Suprapubic skin (tissue), 4 donors: ENCODE measurements at places on chromosomes 12 and 14.

- no peak for DNase-seq
Measured at GRCh38 chr14:85400678-85401077, 129.3 kb upstream of the FLRT2 start.

- DNase-seq, result no peak
Measured at GRCh38 chr14:96042248-96042930, 3.2 kb downstream of the C14orf132 start.

DNA sequence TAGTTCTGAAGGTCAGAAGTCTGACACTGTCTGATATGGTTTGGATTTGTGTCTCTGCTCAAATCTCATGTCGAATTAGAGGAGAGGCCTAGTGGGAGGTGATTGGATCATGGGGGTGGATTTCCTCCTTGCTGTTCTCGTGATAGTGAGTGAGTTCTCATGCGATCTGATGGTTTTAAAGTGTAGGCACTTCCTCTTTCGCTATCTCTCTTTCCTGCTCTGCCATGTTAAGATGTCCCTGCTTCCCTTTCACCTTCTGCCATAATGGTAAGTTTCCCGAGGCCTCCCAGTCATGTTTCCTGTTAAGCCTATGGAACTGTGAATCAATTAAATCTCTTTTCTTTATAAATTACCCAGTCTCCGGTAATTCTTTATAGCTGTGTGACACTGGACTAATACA lies 84.1 kb upstream of the TMTC1 start:
- DNase-seq, result no peak

DNA sequence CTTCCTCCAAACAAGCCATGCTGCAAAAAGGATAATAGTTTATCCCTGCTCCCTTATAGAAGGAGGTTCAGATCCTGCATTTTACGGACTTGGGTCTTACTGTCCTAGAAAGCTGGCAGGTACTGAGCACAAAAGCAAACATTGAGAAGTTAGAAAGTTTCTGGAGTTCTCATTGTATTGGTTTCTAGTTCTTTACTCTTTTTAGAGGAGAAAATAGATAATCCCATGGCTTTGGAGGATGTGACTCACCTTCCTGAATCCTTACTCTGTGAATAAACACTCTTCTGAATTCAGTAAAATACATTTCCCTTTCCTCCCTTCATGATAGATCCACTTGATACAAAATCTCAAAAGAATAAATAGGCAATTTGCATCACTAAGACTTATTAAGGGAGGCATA lies 188.9 kb downstream of the NPAS3 start:
- no peak for DNase-seq

DNA sequence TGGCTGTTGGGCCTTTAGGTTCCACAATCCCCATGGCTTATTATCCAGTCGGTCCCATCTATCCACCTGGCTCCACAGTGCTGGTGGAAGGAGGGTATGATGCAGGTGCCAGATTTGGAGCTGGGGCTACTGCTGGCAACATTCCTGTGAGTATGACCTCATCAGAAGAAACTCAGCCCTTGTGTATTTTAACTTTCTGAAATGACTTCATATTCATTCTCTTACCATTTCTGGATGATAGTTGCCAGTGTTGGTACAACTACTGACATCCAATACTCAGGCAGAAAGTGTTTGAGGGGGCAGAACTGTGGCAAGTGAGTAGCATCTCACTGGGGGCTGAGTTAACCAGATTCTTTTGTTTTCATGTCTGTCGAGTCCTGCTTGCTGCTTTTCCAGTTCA lies 2.3 kb downstream of the DAZAP2 start:
- DNase-seq, result no peak
